ENCODE measurements at places on chromosomes 6 and 20. TPM values are rescaled to one million over a fixed set of nuclear protein-coding genes. Genes with fewer than 3 reads are reported as not detected.

The ZBTB46 gene
- under 0.01 TPM for total RNA-seq

DNA sequence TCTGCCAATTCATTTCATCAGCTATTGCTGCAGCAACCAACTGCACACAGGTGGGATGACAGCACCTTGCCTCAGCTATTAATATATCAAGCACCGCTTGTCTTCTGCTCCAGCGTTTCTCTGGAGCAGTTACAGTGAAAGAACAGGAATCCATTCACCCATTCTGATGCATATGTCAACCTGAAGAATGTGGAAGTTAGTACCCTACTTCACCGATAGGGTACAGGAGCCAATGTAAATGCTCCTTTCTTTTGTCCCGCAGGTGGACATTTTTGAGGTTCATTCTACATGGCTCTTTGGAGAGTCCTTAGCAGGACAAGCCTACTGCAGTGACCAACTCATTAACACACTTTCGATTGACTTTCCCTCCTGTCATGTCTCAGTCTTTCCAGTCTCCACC lies 139.9 kb upstream of the PRND start:
- DNase-seq = no peak

DNA sequence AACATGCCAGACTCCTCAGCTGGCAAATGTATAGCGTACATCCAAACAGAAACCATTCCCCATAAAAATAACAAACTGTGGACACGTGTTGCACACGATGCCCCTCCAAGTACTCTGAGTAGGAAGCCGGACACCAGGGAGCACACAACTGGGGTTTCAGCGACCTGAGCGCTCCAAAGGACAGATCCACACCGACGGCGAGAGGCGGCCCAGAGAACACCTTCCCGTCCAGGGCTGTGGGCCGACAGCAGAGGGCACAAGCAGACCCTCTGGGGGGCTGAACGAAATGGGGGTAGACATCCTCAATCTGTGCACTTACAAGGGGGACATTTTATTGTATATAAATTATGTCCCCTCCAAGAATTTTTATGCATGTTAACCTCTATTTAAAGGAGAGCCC lies 24.7 kb downstream of the TAF4 start:
- DNase-seq = peak; percentile 2

DNA sequence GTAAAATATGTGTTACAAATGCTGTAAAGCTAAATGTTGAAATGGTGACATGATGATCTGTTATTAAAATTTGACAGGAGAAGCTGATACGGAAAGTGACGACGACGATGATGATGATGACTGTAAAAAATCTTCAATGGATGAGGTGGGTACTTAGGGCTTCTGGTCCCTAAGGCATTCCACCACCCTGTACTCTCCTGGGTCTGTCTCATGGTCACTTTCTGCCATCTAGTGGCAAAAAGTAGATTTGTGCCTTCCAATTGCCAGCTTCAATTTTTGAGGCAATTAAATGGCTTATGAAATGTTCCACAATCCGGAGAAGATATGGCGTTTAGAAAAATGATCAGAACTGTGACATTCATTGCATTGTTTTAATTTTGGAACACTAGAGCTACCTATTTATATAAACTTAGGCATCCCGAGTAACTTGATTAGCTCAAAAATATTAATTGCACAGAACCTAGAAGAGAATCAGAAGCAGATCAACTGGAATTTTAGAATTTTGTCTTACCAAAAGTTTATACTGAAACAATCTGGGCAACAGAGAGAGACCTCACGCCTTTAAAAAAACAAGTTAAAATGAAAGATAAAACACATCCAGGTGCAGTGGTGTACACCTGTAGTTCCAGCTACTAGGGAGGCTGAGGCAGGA lies 346.5 kb upstream of the PLCB4 start:
- peak; percentile 6 for DNase-seq

GRCh38 chr6:139150920-139151319 lies 16.0 kb downstream of the HECA start:
- DNase-seq = no peak

DNA sequence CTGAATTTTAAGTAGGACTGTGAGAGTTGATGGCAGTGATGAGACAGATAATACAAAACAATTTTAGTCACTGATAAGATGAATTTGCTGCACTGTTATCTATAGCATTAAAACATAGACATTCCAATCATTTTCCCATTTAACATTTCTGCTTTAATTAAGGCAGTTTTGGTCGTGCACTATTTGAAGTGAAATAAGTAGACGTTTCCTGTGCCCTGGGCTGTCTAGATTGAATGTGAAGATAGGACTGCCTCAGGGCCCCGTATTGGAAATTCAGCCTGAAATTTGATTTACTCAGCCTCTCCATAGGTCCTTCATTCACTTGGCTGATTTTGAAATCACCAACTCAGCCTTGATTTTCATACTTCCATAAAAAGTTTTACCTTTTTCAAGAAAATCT lies 48.3 kb downstream of the ARID1B start:
- DNase-seq = no peak

GRCh38 chr20:63835021-63835858 lies 4.2 kb upstream of the ZBTB46 start:
- DNase-seq = peak; percentile 100

GRCh38 chr20:49987015-49987867 lies 4.5 kb downstream of the SNAI1 start:
- peak; percentile 93 for DNase-seq

All from osteoblast (primary cell).